Stimulated activated naive CD8-positive, alpha-beta T cell treated with anti-CD3 and anti-CD28 coated beads, Interleukin-15, Interleukin-2, amounts not matched to agents 100 U/mL and 50 U/mL, for 24 hours (primary cell): ENCODE measurements at places on chromosomes 6 and 20.

DNA sequence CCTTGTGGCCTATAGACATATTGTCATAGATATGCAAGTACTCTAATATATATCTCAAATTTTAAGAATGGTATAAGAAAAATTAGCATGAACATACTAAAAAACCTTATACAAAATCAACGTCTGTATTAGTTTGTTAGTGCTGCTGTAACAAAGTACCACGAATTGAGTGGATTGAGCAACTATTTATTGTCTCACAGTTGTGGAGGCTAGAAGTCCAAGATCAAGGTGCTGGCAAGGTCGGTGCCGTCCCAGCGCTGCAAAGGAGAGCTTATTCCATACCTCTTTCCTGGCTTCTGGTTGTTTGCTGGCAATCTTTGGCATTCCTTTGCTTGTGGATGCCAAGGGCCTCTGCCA lies 317.6 kb upstream of the FERMT1 start:
- no peak for DNase-seq

- DNase-seq = no peak
These were observed 118.5 kb upstream of the PHACTR3 start for GRCh38 chr20:59485576-59486454.

DNA sequence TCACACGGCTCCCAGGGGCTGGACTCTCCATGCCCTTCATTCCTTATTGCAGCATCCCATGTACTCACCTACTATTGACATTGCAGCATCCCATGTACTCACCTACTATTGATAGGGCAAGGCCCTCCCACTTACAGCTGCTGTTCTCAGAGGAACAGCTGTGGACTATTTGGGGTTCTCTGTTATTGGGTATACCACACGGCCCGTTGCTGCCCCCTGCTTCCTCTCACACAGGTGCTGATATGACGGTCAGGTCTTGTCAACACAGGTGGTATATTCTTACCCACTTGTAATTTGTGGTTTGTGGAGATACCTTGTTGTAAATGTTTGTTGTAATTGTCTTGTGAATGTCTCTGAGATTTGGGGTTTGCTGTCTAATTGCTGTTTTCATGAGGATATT lies 18.8 kb downstream of the ALDH5A1 start:
- no peak for DNase-seq

DNA sequence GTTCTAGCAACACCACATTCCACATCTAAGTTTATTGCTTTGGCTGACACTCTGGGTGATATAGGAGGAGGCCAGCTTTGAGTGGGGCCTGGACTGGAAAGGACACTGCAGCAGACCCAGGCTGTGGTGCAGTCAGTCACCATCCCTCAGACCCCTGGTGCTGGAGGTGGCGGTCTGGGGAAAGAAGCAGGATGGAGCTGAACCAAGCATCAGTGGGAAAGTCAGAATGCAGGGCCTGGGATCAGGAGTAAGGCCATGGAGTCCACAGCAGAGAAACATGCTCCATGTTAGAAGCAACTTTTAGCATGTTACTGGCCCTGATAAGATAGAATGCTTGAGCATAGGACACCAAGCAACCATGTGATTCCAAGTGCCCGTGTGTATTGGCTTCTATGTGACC lies 5.9 kb downstream of the HLA-A start:
- DNase-seq = no peak

DNA sequence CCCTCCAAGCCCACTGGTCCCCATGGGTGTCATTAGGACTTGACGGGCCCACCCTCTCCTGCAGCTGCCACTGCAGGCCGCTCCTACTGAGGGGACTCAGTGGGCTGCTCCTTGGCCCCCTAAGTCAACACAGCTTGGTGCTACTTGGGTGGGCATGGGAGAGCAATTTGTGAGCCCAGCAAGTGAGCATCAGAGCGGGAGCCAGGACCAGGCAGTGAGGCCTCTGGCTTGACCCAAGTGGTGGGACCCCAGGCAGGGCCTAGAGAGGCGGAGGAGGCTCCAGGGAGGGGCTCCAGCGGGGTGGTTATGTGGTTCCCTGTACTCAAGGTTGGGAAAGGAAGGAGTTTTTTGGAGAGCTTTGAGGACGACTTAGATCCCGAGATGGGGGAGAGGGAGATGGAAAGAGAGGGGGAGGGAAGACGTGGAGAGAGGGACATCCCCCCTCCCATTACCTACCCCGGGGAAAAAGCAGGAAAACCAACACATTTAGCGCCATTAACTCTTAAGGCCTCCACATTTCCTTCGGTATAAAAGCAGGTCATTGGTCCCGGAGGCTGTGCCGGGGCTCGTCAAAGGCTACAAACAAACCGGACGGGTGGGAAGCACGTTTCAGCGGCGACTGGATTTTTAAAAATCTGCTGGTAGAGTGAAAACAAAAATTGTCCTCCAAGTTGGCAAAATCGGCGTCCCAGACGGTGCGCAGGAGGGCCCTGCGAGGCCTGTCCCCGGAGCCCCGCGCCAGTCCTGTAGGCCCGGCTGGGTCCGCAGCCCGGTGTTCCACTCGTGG lies 8.8 kb downstream of the FOXC1 start:
- no peak for DNase-seq

- no peak for DNase-seq
These were observed 6.2 kb downstream of the ZBTB2 start for GRCh38 chr6:151385177-151385576.

GRCh38 chr6:116847227-116847626 lies 18.3 kb upstream of the GPRC6A start:
- no peak for DNase-seq

GRCh38 chr20:40718982-40719729 lies 30.1 kb upstream of the MAFB start:
- no peak for DNase-seq

DNA sequence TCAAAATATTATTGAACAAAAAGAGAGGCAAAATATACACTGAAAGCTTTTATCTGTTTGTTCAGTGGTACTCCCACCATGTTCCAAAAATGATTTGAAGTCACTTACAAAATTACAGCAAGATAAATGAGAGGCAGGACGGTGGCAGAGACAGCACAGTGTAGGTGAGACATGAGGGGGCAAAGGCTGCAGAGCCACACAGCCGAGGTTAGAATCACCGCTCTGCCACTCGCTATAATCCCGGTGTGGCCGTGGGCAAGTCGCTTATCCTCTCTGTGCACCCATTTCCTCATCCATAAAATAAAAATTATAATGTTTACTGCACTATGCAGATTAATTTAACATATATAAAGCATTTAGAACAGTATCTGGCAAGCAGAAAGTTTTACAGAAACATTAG lies 140.1 kb upstream of the BEND6 start:
- no peak for DNase-seq

- DNase-seq = no peak
These were observed 46.0 kb upstream of the IL17A start for GRCh38 chr6:52139985-52140680.

DNA sequence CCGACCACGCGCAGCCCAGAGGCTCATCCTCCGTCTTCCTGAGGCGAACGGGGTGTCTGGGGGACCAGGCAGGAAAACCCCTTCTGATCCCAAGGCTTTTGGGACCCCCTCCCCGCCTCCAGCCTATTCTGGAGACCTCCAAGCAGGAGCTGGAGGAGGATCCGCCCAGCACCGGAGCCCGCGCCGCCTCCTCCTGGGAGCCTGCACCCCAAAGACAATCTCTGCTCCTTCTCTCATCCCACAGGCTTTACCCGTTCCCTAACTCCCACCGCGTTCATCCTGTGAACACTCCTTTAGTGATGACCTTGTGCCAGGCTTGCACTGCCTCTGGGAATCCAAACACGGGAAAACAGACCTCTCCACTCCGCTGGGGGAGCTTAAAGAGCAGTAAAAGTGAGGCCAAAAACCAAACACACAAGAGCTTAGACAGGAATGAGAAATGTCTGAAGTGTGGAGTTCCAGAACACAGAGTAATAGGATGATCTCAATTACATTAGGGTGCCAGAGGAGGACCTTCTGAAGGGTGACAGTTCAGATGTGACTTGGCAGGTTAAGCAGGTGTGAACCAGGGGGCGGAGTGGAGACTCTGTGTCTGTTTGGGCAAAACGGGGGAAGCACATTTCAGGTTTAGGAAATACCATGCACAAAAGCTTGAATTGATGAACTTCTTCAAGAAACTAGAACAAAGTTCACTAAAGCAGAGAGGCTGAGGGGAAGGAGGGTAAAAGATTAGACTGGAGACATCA lies 7.6 kb downstream of the HLA-DRB5 start:
- no peak for DNase-seq

GRCh38 chr6:118524686-118525085 lies 23.4 kb upstream of the PLN start:
- DNase-seq = no peak

- DNase-seq = no peak
These were observed 2.7 kb upstream of the DTD1 start for GRCh38 chr20:18585134-18585533.

DNA sequence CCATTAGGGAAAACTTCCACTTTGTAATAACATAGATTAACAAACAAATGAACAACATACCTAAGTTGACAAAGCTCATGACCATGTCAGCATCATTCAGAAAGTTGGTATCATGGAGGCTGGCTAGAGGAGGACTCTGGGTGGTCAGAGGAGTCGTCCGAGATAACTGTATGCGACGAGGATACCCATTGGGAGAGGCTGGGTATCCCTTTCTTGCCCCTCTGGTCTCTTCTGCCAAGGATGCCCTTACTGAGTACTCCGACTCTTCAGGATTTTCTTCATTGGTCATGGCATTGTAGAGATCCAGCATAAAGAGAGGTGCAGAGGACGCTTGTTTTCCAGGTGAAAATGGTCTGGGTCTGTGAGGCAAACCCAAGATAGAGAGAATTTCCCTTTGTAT lies 1.1 kb downstream of the BMP5 start:
- no peak for DNase-seq
